ENCODE measurements at places on chromosomes 11 and 22.

DNA sequence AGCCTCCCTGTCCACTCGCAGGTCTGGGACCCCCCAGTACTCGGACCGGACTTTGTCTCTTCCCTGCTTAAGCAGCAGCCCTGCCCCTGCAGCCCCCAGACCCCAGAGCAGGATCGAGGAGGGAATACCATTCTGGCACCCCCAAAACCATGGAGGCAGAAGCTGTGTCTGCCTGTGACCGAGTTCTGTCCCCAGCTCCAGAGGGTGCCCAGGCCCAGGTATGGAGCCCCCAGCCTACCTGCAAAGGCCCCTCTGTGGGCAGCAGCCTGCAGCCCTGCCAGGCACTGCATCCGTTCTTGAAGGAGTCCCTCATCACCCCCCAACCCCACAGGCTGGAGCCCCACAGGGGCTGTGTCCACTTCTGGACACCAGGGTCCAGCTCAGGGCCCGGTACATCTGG lies 163.8 kb downstream of the BRD1 start:
- DNase-seq: no peak

DNA sequence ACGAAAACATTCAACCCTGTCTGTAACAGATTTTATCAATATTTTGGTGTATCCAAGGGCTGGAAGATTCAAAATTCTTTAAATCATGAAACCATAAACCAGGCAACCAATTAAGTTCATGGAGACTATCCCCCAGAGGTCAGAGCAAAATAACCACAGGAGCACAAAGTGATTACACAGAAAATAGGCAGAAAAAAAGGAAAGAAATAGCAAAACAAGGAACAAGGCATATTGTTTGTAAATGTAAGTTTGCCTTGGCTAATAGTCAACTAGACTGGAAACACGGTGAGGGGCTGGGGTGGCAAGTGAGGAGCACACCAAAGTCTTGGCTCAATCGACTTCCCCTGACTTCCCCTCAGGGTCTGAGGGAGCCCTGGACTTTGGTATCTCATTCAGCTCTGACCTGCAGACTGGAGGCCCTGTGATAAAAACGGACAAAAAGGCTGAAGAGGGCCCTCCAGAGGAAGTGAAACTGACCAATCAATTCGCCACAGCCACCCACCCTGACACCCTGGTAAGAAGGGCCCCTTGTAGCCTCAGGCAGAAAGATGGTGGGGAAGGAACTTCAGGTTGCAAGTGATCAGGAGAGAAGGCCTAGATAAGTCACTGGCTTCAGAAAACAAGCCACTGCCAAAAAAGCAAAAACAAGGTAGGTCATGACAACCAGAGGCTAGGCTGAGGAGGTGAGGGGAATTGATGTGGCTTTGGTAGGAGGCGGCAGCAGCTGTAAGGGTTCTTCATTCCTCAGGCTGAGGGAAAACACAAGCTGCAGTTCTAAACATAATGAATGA lies 1.8 kb downstream of the SIK3 start:
- DNase-seq: peak; percentile 29

- DNase-seq: no peak
Observed at GRCh38 chr11:62360685-62361084, 23.4 kb downstream of the ASRGL1 start.

DNA sequence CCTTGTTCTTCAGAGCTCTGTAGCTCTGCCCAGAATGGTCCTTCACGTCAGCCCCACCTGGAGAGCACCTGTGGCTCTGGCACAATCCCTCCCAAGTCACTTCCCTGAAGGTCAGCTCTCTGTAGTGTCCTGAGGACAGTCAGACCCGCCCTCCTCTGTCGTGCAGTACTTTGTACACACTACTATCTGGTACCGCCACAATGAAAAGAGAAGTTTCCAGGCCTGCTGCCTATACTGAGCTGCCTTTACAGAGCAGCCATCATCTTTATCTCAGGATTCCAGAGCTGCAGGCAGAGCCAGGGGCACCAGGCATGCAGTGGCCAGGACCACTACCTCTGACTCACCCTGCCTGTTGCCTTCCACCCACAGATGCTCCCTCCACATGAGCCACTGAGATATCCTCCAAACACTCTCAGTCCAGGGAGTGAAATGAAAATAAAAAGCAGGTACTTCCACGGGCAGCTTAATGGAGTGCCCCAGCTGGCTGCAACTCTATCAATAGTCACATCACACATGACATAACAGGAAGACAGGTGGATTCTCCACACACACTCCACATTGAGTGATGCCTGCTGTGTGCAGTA lies 7.3 kb downstream of the PACSIN2 start:
- no peak for DNase-seq

GRCh38 chr11:8775734-8776133 lies 93.1 kb downstream of the RPL27A start:
- DNase-seq: no peak

GRCh38 chr11:129281471-129282415 lies 89.6 kb upstream of the ARHGAP32 start:
- DNase-seq: no peak

DNA sequence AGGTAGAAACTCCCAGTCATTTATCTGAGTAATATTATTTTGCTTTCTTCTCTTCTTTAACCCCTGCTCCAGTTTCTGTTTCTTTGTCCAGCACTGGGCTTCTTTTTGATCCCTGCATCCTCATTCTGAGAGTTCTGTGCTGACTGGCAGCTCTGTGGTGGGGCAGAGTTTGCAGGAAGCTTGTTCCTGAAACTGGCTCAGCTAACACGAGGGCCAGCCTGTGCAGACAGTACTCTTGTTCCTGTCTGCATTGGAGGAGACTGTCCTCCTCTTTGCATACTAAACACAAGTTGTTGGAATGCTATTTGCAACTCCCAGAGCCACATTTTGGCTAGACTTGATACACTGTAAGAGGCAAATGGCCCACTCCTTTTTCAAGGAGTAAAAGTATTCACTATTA lies 93.1 kb upstream of the HORMAD2 start:
- DNase-seq: no peak

GRCh38 chr11:63510360-63511047 lies 4.6 kb downstream of the LGALS12 start:
- no peak for DNase-seq

DNA sequence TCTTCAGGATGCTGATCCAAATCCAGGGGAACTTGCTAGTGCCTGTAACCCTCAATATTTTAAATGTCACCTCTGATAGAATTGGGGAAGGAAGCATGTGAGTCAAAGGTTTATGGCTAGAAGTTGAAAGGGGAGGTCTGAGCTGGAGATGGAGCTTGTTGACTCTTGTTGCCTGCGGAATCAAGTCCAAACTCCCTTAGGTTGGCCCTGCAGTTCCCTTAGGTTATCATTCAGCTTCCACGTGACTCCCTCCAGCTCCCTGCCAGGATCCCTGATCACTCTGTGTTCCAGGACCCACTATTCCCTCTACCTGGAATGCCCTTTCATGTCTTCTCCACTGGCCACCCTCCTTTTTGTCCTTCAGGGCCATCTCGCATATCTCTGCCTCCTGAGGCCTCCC lies 26.2 kb upstream of the LIPT2 start:
- DNase-seq: no peak

- no peak for DNase-seq
Observed at GRCh38 chr22:39898997-39899396, 1.9 kb upstream of the GRAP2 start.

GRCh38 chr11:100908746-100909145 lies 220.9 kb downstream of the PGR start:
- DNase-seq: no peak

DNA sequence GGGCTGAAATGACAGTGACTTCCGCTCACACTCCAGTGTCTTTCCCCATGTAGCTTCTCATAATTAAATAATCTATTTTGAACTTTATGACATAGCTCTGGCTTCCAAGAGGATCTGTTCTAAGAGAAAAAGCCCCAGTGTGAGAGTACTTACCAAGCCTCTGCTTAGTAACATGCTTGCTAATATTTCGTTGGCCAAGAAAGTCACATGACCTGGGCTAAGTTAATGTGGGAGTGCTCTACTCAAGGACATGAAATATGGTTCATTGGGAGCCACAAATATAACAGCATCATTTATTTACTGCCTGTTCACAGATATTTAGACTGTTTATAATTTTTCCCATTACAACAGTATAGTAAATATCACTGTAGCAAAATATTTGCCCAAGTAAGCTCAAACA lies 42.5 kb downstream of the CCDC73 start:
- DNase-seq: no peak

DNA sequence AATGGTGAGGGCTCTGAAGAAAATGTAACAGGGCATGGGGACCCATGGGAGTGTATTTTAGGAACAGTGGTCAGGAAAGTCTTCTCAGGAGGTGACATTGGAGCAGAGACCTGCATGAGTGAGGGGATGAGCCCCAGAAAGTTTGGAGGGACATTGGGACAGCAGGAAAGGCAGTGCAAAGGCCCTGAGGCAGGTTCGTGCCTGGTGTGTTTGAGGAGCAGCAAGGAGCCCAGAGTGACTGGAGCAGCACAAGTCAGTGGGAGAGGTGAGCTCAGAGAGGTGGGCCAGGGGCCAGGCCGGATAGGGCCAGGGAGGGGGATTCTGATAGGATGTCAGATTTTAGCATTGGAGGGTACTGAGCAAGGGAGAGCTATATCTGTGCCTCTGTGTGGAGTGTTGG lies 80.0 kb upstream of the CRYBB3 start:
- no peak for DNase-seq

DNA sequence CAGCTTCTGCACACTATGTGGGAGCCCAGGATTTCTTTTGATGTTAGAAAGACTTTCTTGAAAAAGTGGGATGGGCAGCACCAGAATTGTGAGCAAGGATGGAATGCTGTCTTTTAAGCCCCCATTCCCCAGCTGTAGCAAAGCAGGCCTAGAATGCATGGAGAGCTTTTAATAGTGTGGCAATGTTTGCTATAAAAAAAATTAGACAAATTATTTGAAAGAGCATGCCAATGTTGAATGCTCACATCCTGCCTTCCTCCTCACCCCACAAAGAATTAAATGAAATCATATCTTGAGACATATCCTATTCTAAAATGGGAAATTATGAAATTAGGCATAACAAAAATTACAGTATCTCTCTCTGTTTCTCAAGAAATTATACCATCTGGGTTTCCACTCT lies 154.7 kb downstream of the C11orf91 start:
- DNase-seq: no peak

GRCh38 chr11:100757646-100758045 lies 70.6 kb downstream of the ARHGAP42 start:
- DNase-seq: no peak

- no peak for DNase-seq
Observed at GRCh38 chr22:42645938-42646568, 3.1 kb downstream of the CYB5R3 start.

- no peak for DNase-seq
Observed at GRCh38 chr11:69102732-69103615, 52.8 kb upstream of the SMIM38 start.

- no peak for DNase-seq
Observed at GRCh38 chr11:11782532-11783110, 59.2 kb upstream of the USP47 start.

DNA sequence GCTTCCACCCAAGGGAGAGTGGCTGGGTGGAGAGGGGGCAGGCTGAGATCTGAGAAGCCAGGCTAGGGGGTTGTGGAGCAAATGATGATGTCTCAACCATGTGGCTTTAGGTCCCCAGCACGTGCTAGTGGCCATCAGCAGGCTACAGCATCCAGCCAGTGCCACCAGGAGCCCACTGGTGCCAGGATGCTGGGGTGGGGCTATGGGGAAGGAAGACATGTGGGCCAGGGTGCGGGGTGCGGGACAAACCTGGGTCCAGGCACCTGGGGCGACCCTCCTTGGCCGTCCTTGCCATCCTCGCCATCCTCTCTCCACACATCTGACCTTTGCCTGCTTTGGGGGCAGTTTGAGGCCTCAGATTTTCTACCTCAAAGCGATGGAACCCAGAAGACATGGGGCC lies 104.3 kb downstream of the KCNQ1 start:
- no peak for DNase-seq

DNA sequence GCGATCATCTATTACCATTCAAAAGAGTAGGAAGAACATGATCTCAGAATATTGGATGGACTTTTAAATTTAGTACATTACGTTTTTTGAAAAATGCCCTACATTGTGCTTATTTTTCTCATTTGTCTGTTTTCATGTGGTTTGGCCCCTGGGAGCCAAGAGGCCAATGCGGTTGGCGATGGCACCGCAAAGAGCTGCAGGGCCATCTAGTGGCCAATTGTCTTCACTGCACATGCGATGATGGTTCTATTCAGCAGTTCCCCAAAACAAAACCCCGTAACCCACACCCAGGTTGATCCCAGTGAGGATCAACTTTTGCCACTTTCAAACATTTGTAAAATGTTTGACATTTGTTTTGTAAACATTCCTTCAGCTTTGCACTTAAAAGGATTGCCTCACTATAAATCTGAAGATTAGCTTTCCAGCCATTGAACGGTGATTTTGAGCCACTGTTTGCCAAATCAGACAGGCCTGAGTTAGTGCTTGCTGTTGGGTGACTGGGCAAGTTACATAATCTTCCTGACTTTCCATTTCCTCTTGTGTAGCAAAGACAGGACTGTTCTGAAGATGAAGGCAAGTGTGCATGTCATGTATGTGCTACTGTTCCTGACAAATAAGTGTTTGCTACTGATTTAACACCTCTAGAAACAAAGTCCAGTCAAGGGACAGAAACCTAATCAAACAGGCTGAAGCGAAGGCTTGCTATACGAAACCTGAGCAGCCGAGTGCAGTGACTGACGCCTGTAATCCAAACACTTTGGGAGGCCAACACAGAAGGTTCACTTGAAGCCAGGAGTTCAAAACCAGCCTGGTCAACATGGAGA lies 29.2 kb upstream of the XBP1 start:
- peak; percentile 62 for DNase-seq

GRCh38 chr11:88212300-88212699 lies 37.1 kb upstream of the RAB38 start:
- DNase-seq: no peak

DNA sequence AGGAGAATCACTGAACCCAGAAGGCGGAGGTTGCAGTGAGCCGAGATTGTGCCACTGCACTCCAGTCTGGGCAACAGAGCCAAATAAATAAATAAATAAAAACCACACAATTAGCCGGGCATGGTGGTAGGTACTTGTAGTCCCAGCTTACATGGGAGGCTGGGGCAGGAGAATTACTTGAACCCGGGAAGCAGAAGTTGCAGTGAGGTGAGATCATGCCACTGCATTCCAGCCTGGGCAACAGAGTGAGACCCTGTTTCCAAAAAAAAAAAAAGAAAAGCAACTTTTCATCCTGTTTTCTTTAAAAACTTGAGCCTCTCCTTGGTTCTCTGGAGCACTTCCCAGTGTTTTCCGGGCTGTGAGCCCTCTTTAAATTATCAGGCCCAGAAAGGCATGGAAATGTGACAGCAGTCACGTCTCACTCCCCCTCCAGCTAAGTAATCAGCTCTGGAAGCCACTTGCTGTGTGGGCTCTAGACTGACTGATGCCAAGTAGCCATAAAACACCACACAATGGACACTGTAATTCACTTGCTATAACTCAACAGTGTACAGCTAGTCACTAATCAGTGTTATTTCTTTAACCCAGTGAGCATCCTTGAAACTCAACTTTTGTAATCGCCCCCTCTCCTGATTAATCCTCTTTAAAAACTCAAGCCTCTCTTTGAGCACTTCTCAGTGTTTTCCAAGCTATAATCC lies 13.0 kb upstream of the MCHR1 start:
- no peak for DNase-seq

- peak; percentile 42 for DNase-seq
Observed at GRCh38 chr11:124799348-124800225, 619 bp downstream of the MSANTD2 start.

GRCh38 chr11:33214767-33215166 lies 42.4 kb upstream of the HIPK3 start:
- DNase-seq: no peak

GRCh38 chr11:3340025-3340424 lies 38.9 kb downstream of the ZNF195 start:
- DNase-seq: no peak
